ENCODE measurements at places on chromosomes 7 and 10. TPM values are rescaled to one million over a fixed set of nuclear protein-coding genes. Genes with fewer than 3 reads are reported as not detected.

DNA sequence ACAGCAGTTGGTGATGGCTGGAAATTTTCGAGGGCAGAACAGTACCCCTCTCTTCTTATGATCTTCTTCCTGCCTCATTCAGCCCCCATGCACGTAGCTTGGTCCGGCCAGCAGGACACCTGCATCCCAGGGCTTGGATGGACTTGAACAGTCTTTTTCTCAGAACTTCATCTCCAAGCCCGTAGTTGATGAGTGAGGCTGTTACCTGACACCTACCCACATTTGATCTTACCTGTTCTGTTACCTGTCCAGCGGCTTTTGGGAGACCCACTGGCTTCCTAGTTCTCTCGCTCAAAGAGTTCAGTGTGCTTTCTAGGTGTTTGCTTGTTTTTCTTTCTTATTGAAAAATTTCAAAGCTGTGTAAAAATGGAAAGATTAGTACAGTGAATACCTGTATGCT is 212.2 kb downstream of the CUX1 start:
- DNase-seq = no peak

GRCh38 chr7:2698581-2699288 is 10.7 kb downstream of the AMZ1 start:
- no peak for DNase-seq

DNA sequence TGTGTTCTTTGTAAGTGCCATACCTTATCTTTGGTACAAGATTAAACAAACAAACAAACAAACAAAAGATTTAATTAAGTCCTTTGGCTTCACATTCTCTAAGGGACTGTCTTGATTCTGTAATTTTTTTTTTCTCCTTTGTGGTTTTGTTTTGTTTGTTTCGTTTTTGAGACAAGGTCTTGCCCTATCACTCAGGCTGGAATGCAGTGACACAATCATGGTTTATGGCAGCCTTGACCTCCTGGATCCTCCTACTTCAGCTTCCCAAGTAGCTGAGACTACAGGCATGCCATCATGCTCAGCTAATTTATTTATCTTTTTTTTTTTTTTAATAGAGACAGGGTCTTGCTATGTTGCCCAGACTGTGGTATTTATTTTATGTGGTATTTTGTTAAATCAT is 165.8 kb downstream of the LRRC4 start:
- DNase-seq = no peak

GRCh38 chr7:51587604-51588003 is 271.0 kb upstream of the COBL start:
- no peak for DNase-seq

DNA sequence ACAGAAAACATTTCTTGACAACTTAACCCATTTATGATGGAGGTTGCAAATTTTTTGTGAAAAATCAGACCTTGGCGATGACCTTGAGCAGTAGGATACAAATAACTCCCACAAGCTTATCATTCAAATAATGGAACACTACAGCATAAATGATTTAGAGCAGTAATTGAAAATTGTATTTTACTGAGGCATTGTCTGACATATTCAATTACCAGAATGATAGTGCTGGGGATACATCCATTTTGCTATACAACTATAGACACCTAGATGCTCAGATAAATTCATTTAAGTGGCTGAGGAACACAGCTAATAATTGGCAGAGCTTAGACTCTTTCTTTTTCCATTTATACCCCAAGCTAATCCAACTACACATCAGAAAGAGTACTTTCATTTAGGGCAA is 18.9 kb downstream of the TWIST1 start:
- no peak for DNase-seq

DNA sequence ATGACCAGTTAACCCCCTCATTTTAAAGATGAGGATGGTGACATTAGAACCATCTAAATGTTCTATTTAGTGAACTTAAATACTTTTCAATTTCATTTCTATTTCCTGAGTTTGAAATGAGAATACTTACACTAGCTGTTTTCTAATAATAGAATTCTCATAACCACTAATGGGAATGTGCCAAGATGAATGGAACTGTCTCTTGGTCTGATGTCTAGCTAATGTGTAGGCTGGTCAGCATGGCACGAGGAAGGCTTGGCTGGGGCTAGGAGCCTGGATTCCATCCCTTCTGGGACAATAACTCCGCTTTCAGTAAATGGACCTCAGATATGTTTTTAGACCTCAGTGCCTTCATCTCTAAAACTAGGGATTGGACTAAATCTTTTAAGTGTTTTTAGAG is 185.8 kb upstream of the NRP1 start:
- no peak for DNase-seq

- no peak for DNase-seq
Measured at GRCh38 chr10:123395906-123396305, 241.7 kb downstream of the BUB3 start.

The DRGX gene
- total RNA-seq = not detected

The NAT16 gene
- total RNA-seq = 0.09 TPM

DNA sequence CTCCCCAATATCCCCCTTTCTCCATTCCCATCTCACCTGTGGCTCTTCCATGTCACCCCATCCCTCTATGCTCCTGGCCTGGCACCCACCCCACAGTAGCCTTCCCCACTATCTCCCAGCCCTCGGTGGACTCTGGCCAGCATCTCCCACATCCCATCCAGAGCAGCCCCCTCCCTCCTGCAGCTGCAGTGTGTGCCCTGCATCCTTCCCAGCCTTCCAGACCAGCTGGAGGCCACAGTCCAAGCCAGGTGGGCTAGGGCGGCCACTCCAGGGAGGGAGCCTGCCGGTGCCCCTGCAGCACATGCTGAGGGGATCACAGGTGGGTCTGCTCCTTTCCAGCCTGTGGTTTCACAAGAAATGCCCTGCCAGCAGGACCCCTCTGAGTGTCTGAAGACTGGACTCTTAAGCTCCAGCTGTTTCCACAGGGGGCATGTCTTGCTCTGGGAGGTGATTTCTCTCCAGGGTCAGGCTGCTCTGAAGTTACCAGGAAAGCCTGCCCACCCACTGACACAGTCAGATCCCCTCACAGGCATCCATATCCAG is 90.9 kb upstream of the PPIF start:
- no peak for DNase-seq

GRCh38 chr7:46285878-46286277 is 364.8 kb upstream of the IGFBP3 start:
- no peak for DNase-seq

The GIMAP2 gene
- total RNA-seq = 44.0 TPM

The PEX1 gene
- total RNA-seq = 12.5 TPM

DNA sequence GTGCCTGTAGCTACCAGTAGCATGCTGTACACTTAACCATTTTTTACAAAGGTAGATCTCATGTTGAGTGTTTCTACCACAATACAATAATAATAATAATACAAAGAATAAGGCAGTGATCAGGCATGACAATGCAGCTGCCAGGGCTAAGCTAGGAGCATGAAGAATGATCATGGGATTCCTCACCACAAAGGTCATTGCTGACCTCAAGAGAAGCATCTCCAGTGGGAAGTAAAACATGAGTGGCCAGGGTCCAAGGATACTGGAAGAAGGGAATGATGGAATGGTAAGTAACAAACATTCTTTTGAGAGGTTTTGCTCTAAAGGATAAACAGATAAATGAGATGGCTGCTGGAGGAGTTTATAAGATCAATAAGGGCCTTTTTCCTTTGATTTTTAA is 591.1 kb downstream of the TNS3 start:
- no peak for DNase-seq

- no peak for DNase-seq
Measured at GRCh38 chr10:79206300-79207095, 137.7 kb downstream of the ZMIZ1 start.

DNA sequence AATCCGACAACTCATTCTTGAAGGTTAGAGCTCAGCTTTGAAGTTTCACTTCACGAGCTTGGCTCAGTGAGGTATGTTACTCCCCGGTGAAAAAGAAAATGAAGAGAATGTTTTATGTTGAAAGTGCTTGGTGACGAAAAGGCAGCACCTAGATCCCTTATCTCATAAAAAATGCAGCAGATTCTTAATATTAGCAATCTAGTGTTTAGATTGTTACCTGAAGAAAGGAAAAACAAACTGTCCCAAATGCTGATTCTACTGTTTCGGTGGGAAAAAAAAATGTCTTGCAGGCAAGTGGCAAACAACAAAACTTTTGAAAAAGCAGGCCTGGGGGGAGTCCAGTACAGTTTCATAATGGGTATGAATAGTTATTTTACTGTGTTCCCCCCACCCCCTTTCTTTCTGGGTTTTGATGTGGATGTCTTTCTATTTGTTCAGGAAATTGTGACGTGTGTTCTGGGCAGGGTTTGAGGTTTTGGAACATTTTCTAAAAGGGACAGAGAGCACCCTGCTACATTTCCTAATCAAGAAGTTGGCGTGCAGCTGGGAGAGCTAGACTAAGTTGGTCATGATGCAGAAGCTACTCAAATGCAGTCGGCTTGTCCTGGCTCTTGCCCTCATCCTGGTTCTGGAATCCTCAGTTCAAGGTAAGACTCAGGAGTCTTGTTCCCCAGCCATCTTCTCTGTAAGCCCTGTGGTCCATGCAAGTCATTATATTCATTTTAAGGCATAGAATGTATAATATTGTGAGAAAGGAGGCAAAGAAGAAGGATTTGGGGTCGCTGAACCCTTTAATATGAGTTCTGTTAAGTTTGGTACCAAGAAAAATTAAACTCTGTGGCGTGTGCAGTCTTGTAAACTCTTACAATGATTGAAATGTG is at the start of gene SRGN:
Gene SRGN, plus strand, starts transcription at position 514 of the 881 bp plus-strand sequence. Its CDS starts 55 bp downstream, at position 569.
- peak; percentile 46 for DNase-seq

DNA sequence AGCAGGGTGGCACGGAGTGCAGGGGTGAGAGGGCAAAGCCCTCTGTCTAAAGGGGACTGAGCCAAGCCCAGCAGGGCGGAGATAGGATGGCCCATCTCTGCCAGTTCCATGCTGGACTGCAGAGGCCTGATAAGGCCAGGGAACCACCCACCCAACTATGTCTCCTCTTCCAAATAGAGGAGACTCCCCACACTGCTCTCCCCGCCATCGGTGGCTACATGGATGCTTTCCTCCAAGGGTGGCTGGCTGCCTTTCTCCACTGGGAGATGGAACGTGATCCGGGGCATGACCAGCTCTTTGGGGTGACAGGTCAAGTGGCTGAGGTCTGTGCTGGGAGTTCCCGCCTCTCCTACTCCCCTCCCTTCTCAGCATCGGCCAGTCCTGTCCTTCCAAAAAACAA is 58.1 kb upstream of the MXI1 start:
- DNase-seq = no peak

DNA sequence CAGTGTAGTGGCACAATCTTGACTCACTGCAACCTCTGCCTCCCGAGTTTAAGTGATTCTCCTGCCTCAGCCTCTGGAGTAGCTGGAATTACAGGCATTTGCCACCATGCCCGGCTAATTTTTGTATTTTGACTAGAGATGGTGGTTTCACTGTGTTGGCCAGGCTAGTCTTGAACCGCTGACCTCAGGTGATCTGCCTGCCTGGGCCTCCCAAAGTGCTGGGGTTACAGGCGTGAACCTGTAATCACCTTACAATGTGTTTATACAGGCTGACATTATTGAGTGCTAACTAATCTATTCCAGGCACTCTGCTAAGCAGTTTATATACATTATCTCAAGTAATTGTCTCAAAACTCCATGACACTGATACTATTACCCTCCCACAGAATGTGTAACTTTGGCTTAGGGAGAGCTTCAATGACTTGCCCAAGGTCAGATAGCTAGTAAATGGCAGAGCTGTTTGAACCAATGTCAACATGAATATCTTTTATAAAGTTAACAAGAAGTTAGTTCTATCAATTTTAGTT is 36.8 kb downstream of the KIFBP start:
- DNase-seq = no peak

All from omental fat pad (tissue), 4 donors.